ENCODE measurements at places on chromosomes 5 and 9.

DNA sequence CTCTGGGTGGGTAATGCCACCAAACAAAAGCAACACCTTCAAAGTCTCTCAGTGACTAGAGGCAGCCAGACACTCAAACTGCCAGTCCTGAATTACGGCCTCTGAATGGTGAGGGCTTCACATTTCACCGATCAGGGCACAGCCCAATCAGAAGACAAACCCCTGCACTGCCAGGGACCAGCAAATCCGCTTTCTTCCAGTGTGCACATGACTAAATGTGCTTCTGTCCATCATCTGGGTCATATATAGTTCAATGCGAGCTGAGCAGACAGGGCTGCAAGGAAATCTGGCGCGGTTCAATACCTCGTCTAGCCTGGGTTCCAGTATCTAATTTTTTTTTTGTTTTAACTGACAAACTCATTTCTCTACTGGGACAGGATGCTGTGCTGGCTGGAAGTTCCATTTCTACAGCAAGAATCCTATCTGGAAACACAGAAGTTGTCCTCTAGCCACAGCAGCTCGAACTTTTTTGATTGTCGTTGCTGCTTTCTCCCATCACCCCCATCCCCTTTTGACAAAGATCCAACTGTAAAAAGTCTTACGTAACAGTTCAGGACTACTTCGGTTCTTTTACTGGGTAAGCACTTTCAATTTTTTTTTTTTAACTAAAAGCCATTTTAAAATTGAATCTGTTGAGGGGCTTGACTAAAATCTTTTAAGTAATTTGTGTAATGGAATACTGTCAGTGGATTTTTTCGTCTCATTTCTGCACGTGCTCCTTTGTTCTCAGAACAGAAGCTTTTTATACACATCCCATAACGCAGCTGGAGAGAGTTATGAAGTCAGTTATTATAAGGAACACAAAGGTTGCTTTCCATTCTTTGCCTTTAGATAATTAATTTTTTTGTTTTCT lies 112.7 kb downstream of the NR6A1 start:
- DNase-seq = peak; percentile 53

- peak; percentile 59 for DNase-seq
These were observed at the start of gene SMIM33 for GRCh38 chr5:139470821-139471300. TSS of gene SMIM33 (plus strand) at chr5:139471004. CDS start at chr5:139471122, 118 bp downstream.

GRCh38 chr5:156896546-156896945 lies 46.5 kb downstream of the PPP1R2B start:
- no peak for DNase-seq

GRCh38 chr5:120463991-120464626 lies at the start of gene PRR16:
TSS of gene PRR16 (plus strand) at chr5:120464300.
- DNase-seq = peak; percentile 24

- no peak for DNase-seq
These were observed 100.5 kb upstream of the GNAQ start for GRCh38 chr9:78131969-78132700.

DNA sequence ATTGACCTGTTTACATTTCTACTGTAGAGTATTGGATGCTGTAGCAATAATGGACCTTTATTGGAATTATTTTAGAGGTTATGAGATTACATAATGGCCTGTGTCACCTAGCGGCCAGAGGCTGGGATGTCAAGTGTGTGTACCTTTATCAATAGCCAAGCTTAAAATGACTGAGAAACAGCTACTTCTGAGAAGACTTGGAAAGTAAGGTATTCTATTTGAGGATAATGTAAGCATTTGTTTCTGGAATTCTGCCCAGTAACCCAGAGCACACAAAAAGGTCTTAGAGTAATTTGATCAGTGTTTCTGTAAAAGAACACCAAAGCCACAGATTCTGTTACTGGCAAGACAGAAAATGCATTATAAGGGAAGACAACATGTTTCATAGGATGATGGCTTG lies 116.8 kb downstream of the MACIR start:
- DNase-seq = no peak

GRCh38 chr5:122202952-122203351 lies 73.6 kb downstream of the ZNF474 start:
- no peak for DNase-seq

- peak; percentile 18 for DNase-seq
These were observed 69.5 kb upstream of the CKMT2 start for GRCh38 chr5:81163651-81164050.

DNA sequence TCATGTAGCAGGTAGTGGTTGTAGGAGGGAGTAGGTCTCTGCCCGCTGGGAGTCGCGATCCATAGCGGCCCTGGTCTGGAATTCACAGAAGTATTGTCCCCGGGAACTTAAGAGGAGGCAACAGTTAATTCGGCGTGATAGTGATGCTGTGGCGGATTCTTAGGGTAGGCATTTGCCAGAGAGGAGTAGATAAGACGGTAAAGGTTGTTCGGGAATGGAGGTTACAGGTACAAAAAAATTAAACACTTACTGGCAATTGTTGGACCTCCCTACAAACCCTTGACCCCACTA lies 679 bp downstream of the SMC5 start:
- DNase-seq = no peak

DNA sequence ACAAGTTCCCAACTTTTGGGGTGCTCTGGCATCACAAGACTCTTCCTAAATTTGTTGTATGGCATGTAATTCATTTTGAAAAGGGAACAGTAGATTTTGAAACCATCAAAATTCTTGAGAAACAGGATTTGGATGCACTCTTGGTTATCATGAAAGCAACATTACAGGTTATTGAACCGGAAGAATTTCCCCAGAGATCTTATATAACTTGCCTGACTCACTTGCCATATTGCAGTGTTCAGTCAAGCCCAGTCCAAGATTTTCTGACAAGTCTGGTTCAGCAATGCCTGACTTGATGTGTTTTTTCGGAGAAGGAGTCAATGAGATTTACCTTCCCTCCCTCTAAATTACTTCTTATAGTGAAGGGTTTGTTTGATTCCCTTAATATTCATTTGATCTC lies 32.0 kb downstream of the SMIM15 start:
- DNase-seq = no peak

DNA sequence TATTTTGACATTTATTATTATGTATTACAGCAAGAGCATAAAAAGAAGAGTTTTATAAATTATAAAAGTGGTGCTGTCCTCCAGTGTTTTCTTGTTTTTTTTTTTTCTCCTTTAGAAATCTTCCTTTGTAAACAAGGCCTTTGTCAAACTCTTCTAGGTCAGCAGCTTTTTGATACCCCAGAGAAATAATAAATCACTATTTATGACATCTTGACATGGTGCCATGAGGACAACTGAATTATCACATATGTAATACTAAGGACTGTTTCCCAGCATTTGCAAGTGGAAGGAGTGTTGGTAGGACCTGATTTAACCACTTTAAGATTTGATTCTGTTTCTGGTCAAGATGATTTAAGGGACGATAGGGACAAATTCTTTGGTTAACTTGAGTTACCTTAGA lies 4.6 kb downstream of the SMARCA2 start:
- no peak for DNase-seq

DNA sequence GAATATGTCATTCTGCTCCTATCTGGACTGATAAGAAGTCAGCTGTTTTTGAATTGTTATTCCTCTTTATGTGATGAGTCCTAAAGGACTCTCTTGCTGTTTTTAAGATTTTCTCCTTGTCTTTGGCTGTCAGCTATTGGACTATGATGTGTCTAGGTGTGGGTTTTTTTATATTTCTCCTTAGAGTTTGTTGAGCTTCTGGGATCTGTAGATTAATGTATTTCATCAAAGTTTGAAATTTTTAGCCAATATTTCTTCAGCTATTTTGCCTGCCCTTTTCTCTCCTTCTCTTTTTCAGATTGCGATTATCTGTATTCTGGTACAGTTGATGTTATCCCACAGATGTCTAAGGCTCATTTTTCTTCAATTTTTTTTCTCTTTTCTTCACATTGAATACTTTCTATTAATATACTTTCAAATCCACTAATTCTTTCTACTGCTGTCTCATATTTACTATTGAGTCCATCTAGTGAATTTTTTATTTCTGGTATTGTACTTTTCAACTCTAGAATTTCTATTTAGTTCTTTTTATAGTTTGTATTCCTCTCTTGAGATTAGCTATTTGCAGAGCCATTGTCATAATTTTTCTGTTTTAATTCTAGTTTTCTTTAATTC lies 31.1 kb downstream of the RPS23 start:
- DNase-seq = no peak

DNA sequence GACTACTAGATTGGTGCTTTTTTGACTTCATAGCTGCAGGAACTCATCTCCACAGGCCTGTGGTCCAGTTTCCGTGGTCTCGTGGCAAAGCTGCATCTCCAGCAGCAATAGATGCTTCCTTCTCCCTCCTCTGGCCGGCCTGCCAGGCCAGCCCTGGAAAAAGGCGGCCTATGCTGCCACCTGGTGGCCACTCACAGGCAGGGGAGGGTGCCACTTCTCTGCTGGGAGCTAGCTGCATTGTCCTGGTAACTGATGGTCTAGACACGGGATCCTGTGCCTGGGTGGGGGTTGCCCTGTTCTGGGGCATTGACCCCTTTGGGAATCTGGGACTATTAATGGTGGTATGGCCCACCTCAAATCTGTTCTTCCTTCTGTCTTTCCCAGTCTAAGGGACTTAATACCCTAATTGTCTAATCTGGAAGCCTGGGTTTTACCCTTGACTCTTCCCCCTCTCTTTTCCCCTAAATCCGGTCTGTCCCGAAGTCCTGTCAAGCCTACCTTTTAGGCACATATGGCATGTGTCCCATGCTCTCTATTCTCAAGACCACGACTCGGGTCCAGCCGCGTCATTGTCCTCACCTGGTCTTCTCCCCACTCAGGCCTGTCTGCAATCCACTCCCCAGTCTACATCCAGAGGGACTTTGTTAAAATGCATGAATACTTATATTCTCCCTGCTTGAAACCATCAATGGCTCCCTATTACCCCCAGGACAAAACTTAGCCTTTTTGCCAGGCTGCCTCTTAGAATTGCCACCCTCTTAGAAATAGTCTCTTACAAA lies 20.1 kb upstream of the PTGS1 start:
- peak; percentile 83 for DNase-seq

DNA sequence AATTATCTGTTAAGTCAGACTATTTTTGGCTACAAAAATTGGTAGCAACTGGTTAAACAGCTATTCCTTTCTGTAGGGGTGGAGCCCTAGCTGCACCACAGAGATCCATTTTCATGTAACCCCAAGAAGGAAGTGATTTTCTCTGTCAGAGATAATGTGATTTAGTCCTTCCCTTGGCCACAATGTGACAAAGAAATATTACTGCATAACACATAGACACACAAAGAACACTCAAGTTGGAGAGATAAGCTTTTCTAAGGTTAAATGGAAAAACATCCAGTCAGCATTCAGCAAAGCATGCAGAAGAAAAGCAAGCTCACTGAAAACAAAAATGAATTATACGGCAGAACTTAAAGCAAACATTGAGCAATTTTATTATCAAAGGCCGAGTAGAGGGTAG lies 227.8 kb upstream of the CDH9 start:
- DNase-seq = no peak

DNA sequence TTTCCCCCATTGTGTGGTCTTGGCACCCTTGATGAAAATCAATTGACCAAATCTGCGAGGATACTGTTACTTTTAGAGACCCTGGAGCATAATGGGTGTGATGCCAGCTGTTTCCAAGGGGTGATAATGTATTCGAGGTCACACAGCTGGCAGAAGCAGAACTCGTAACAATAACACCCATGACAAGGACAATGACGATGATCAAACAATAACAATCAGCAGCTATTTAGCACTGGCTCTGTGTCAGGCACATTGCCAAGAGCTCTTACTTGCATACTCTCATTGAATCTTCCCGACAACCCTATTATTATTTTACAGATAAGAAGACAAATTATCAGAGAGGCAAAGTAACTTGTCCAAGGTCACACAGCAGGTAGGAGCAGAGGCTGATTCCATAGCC lies 223.7 kb upstream of the MSX2 start:
- DNase-seq = no peak

GRCh38 chr5:89213573-89213972 lies 330.6 kb upstream of the MEF2C start:
- DNase-seq = no peak

DNA sequence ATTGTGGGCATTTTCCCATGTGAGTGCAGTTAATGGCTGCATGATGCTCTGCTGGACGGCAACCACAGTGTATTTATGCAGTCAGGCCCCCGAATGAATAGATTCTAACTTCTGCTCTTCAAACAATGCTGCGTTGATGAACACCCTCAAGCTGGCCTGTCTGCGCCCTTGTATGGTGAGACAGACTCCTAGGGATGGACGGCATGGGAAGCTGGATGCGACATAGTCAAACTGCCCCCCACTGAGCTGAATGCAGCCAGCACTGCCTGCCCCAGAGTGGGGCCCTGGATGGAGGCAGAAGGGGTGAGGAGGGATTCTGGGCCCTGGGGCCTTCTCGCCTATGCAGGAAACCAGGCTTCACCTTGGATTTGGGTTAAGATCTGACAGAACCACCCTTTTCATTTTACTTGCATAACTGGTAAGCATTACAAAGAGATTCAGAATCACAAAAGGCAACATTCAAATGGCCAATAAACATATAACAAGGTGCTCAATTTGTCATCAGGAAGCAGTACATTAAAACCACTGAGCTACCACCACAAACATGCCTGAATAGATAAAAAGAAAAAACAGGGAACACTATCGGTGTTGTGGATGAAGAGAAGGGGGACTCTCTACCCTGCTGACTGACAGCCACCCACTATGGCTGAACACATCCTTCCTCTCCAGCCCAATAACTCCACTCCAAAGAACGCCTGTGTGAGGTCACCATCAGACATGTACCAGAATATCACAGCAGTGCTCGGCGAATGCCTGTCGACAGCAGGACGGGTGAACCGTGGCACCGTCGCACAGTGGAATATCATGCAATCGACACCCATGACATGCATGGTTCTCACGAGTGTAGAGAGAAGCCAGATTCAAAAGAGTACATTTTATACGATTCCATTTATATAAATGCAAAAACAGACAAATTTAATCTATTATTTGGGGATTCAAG lies 79.1 kb downstream of the RAPGEF1 start:
- DNase-seq = no peak

DNA sequence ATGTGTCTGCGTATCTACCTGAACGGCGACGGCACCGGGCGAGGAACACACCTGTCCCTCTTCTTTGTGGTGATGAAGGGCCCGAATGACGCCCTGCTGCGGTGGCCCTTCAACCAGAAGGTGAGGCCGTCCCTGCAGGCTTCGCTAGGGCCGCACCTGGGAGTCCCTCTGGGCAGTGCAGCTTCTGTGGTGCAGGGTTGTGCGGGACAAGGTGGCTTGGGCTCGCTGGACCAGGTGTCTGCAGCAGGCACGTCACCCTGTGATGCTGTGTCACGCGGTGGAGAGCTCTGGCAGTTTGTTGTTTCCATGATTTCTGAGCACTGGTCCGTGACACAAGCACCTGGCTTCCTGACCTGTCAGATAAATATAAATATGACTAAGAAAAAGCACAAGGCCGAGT lies 20.7 kb downstream of the FBXW5 start:
- DNase-seq = no peak

- DNase-seq = peak; percentile 68
These were observed 35.1 kb downstream of the SPTAN1 start for GRCh38 chr9:128587453-128587852.

GRCh38 chr9:74760031-74760700 lies 127.6 kb downstream of the TRPM6 start:
- no peak for DNase-seq

DNA sequence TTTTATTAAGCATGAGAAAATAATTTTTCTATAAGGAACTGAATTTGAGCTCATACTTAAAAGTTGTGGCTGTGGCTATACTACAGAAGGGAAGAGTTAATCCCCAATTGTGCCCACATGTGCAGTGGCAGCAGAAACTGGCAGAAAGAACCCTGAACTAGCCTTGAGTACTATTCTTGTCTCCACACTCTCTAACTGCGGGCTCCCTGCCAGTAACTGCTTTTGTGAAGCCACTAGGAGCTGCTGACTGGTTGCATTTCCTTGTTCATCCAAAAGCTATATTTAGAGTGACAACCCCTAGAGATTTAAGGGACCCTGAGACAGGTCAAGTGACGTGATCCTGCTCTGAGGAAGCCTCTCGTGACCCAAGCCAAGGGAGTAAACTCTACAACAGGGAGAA lies 238.6 kb downstream of the ELAVL2 start:
- no peak for DNase-seq

Measured in stimulated activated CD4-positive, alpha-beta T cell treated with anti-CD3 and anti-CD28 coated beads, Interleukin-15, amount 100 ng/mL, for 24 hours (primary cell).